ENCODE measurements at places on chromosomes 11 and 22.
A peak's percentile ranks its signal among the peaks of the same experiment; 100 is the strongest.

- DNase-seq: peak; percentile 28
Observed at GRCh38 chr11:6812390-6813005, 13.0 kb upstream of the OR6A2 start.

- no peak for DNase-seq
Observed at GRCh38 chr11:35415487-35415886, 3.9 kb downstream of the SLC1A2 start.

- DNase-seq: peak; percentile 85
Observed at GRCh38 chr11:9601037-9601875, 27.8 kb downstream of the WEE1 start.

GRCh38 chr11:30815619-30816018 lies 229.5 kb upstream of the MPPED2 start:
- DNase-seq: no peak

GRCh38 chr11:43576320-43576802 lies 104.2 kb upstream of the HSD17B12 start:
- no peak for DNase-seq

DNA sequence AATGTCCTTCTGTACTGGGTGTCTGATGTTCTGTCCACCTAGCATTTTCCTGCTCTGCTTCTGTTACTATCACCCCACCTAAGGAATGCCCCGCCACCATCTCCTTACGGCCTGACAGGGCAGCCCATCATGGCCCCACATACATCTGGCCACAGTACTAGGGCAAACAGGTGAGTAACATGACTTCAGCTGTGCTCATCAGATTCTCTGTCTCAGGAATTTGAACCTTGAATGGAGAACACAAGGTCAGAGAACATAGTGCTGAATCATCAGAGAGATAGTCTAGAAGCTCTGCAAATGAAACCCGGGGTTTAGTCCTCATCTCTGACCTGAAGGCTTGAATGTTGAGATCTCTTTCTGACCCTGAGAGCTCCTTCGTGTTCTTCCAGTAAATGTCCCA lies 32.4 kb downstream of the ZC3H12C start:
- no peak for DNase-seq

DNA sequence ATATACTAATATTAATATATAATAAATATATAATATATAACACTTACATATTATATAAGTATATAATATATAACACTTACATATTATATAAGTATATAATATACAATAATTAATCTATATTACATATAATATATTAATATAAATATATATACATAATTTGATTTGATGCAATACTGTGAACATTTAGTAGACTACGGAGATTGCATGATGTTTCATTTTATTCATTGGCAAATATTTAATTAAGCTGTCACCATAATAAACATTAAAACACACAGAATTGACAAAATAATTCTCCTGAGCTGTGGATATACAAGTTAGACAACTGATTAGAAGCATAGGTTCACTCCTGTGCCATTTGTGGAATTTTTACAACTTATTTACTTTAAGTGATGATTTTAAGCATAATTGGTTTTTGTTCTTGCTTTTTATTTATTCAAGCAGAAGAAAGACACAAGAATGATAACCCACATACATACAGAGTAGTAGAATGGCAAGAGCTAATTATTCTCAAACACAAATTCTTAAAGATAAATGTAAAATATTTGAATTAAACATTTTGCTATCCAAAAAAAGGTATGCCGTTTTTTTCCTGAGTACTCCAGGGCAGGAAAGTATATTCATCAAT lies 65.8 kb upstream of the TOP3B start:
- no peak for DNase-seq

DNA sequence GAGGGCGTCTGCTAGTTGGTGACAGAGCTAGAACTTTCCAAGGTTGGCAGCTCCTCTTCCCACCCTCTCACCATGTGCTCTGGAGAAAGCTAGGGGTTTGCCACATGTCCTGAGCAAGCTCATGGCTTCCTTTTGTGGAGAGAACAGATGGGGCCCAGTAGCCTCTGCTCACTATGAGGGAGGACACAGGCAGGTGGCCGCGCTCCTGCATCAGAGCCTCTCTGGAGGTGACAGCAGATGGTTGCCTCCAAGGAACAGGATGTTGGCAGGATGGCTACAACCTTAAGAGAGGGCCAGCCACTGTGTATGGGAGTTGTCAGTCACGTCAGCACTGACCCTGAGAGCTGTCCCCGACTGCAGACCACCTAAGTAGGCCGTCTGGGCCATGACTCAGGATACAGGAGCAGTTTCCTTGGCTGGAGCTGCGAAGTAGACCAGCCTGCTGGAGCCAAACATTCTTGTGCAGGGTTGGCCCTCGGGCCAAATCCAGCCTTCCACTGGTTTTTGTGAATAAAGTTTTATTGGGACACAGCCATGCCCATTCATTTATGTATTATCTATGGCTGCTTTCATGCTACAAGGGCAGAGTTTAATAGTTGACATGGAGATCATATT lies 28.0 kb downstream of the SGSM1 start:
- DNase-seq: no peak

- peak; percentile 42 for DNase-seq
Observed at GRCh38 chr22:24117942-24118341, 63.3 kb upstream of the SUSD2 start.

GRCh38 chr11:11464555-11464954 lies 111.5 kb upstream of the CSNK2A3 start:
- DNase-seq: no peak

- DNase-seq: no peak
Observed at GRCh38 chr11:76495019-76495418, 50.2 kb downstream of the EMSY start.

GRCh38 chr11:107478922-107479321 lies 21.3 kb upstream of the CWF19L2 start:
- no peak for DNase-seq

DNA sequence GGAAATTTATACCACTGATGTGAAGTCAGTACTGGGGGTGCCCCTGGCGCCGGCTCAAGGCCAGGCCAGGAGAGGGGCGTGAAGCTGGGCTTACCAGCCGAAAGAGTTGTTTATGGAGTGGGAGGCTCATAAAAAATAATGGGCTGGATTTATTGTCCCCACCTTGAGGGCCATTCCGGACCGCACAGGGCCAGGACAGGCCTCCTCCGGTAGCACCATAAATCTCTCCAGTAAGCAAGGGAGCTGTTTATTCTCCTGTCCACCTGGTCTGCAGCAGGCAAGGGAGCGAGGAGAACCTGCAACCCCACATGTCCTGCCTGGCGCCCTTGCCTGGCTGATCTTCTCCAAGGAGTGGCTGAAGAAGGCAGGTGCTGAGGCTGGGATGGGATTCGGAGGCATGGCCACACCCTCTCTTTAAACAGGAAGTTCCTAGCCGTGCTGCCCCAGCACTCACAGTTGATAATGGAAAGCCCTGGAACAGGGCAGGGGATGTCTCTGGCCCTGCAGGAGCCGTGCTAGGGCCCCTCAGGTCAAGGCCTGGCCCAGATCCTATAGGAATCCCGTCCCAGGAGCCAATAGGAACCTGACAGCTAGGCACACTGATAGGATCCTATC lies 65.1 kb downstream of the SCUBE1 start:
- DNase-seq: no peak

GRCh38 chr22:38240734-38241252 lies 32.0 kb downstream of the TMEM184B start:
- peak; percentile 74 for DNase-seq

DNA sequence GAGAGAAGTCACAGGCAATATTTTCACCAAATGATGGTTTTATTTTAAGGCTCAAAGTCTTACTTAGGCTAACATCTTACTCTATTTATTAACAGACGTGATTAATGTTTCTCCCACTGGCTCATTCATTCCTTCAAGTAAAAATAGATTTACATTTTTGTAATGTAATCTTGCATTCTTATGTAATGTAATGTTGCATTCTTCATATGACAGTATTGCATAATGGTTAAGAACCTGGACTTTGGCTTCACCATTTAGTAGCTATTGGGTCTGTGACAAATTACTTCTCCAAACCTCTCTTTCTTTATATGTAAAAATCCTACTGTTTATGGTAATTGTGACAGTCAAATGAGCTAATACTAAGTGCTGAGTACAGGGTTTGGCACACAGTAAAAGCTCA lies 3.3 kb upstream of the DIXDC1 start:
- no peak for DNase-seq

GRCh38 chr11:60513496-60514460 lies 1.4 kb upstream of the MS4A13 start:
- DNase-seq: no peak

DNA sequence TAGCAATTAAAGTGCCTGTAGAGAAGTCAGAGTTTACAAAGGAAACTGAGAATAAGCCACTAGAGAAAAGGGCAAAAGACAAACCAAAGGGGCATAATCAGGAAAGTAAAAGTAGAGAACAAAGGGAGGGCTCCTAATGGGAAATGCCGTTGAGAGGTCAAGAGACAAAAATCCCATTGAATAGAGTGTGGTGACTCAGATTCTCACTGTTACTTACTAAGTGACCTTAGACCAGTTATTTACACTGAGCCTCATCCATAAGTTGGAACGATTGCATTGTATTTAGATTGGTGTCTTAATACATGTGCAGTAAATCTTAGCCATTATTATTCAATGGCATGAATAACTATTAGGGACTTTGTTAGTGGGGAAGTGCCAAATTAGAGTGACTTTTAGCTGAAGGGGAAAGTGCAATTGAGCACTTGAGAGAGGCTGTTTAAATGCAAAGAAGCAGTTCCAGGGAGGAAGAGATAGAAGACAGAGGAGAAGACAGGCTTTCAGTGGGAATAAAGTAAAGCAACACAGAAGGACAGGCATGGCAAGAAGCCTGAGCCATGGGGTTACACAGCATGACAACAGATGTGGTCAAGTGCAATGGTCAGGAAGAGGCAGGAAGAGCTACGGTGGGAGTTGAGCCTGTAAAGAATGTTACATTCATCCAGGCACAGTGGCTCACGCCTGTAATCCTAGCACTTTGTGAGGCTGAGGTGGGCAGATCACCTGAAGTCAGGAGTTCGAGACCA lies 82.6 kb downstream of the UBASH3B start:
- no peak for DNase-seq

DNA sequence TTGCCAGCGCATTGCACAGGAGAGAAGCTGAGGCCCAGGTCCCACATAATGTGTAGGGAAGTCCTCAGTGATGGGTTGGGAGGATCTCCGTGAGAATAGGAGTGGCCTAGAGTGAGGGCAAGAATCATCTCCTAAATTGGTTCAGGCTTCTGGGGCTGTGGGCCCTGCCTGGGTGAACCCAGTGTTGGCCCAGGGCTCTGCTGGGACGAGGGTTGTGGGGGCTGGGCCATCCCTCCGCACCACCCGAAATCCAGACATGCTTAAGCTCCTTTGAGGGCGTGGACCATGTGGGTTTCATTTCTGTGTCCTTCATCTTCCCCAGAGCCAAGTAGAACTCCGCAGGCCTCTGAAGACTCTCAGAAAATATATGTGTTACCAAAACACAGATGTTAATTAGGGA lies 3.7 kb downstream of the MICALL1 start:
- DNase-seq: no peak

- no peak for DNase-seq
Observed at GRCh38 chr11:17504330-17505107, 27.9 kb upstream of the ABCC8 start.

DNA sequence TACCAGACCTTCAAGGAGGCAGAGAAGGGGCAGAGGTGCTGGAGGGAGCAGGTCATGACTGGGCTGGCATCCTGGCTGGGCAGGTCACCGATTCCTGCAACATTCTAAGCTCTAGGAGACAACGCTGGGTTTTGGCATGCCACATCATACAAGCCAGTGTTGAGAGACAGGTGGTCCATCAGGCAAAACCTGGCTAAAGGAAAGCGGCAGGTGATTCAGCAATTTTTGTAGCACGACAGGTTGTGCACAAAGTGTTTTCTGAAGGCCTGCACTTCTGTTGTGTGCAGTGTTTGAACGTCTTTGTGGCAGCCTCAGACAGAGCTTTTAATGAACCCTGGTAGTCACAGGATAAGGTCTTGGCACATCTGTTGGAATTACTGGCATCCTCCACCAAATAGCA lies 69.9 kb upstream of the BID start:
- DNase-seq: no peak

GRCh38 chr11:24356501-24356900 lies 140.4 kb upstream of the LUZP2 start:
- no peak for DNase-seq

GRCh38 chr22:42439821-42440674 lies 7.8 kb upstream of the NFAM1 start:
- no peak for DNase-seq

DNA sequence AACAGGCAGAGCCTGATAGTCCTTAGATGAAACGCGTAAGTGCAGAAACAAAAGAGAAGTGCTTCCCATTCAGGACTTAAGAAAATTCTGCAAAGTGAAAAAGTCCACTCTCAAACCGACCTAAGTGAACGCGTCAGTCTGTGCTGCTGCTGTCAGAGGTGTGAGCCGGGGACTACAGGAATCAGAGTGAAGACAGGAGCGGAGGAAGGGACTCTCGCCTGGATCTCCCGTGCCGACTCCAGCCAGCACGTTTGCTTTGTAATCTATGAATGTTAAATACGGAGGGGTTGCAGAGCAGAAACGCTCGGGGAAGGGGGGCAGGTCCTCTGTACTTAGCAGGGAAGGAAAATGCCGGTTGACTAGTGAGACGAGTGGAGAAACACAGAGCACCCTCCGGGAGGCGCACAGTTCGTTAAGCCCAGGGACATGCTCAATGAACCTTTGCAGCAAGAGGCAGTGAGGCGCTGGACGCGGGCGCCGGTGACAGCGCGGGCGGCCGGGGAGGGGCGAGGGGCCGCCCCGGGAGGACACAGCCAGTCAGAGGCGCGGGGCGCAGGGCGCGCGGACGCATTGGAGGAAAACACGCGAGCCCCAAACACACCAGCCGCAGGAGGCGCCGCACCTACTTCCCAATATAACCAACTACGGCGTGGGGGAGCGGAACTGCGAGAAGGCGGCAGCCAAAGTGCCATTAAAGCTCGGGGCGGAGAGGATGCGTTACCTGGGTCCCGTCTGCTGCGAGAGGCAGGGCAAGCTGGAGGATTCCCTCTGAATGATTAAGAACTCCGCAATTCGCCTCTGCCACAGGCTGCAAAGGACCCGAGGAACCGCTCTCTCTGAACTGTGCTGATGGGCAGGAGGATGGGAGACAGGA lies at the start of gene CNTN5:
CNTN5 (plus strand) TSS at position 598 of the 874 bp plus-strand sequence.
- peak; percentile 28 for DNase-seq

DNA sequence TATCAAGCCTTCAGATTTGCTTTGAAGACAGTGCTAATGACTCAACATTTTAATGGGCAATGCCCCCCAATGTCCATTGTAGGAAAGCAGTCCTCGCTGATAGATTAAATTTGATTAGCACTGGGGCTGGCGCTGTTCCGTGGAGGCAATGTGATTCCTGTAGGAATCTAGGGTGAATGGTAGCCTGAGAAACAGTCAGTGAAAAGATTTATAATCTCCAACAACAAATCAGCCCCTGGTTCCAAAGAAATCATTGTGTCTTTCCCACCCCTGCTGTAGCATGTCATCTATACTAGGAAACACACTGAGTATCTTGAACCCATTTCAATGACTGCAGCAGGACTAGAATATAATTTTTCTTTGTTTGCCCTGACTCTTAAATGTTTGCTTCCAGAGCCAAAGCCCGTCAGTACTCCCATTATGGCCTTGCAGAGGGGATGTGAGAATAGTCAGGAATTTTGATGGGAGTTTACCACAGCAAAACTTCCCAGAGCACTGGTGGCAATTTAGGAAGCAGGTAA lies 36.1 kb downstream of the MPPED2 start:
- DNase-seq: no peak

All from iPS DF 19.7 (cell line).